ENCODE measurements at places on chromosomes 7 and 10.

GRCh38 chr7:96219378-96220130, 102.3 kb downstream of the SLC25A13 start:
- DNase-seq: no peak

DNA sequence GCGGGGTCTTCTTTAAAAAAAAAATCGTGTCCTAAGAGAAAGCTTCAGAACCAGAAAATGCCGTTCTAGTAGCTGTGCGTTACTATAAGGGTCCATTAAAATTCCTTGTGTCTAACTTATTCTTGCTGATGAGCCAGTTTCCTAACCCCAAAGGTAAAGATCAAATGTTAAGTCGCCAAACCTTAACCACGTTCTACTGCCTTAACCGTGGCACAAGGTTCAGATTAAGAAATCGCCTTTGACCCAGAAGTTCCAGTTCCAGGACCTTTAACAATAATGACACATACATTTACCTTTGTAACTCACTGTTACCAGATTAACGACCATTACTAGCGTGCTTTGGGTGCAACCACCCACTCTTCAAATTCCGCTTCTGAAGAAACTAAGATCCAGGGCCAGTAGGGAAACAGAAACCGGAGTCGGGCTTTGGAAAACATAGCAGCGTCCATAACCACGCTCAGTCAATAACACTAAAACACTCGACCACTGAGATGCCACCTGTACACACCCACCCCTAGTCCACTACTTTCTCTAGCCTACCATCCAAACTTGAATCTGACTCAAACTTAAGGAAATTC, 620 bp downstream of the BET1 start:
- no peak for DNase-seq

DNA sequence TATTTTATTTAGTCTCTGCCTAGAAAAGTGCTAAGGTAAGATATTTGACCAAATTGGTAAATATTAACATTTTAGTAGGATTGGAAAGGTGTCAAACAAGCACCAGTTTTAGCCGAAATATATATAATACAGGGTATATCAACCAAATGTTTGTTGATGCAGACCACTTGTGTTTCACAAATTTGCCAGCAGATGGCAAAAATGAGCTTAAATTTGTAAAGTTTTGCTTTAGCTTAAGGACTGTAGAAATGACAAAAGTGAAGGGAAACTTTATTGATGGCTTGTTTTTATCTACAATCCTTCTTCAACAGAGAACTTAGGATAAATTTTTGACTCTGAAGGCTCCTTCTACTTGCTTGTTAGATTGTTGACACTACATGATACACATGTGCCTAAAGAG, 4.8 kb upstream of the POLR1F start:
- no peak for DNase-seq

DNA sequence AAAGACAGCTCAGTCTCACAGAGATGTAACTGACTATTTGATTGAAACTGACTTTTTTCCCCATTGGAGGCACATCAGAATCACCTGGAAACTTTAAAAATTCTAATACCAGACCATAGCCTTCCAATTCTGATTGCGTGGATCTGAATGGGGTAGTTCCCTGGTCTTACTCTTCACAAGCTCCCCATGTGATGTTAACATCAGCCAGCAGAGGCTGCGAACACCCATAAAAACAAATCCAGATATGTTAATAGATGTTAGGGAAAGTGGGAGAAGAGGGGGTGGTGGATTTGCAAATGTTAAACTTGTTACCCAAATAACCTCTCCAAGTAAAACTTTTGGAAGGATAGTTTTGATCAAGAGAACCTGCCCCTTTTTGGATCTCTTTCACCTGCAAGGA, 1133.4 kb downstream of the CNTNAP2 start:
- DNase-seq: no peak

GRCh38 chr7:92874567-92874966, 38.2 kb upstream of the CDK6 start:
- no peak for DNase-seq

- DNase-seq: no peak
Observed at GRCh38 chr7:7384228-7384627, 151.4 kb downstream of the COL28A1 start.

DNA sequence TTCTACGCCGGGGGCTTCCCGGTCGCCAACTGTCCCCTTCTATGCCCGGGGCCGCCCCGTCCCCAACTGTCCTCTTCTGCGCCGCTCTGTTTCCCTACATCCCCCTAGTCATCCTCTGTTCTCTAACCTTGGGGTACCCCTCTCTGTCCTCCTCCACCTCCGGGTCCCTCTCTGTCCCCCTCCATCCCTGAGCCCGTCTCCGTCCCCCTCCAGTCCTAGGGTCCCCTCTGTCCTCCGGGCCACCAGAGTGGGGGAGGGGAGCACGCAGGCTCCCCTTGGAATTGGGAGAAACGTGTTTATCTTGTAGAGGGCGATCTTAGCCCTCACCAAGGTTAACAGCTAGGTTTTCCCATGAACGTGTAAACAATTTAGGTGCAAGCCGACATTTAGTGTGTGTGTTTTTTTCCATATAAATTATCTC, 852 bp upstream of the KLF6 start:
- DNase-seq: no peak

DNA sequence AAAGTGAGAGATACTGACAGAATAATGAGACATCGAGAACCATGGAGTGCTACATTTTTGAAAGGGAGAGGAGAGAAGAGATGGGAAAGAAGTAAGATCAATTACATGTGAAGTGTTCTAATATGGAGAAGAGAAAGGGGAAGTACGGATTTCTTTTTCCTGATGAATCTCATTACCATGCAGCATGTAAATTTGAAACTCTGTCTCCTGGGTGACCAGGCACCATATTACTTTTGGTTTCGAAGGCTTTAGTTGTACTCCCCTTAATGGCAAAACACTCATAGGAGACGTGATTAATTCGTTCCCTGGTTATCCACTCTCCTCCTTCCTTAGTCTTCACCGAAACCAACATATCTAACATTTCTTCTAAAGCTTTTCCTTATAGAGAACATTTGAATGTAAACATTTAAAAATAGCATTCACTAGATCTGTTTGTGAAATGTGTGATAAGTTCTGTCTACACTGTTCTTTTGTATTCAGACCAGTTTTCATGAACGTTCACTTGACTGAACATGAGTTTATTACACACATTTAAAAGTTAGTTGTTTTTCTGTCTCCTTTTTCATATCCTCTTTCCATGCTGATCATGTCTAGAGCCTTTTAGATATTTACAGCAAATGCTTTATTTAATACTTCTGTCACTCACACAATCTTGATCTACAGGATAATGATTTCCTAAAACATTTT, 80.2 kb upstream of the MSRB2 start:
- no peak for DNase-seq

DNA sequence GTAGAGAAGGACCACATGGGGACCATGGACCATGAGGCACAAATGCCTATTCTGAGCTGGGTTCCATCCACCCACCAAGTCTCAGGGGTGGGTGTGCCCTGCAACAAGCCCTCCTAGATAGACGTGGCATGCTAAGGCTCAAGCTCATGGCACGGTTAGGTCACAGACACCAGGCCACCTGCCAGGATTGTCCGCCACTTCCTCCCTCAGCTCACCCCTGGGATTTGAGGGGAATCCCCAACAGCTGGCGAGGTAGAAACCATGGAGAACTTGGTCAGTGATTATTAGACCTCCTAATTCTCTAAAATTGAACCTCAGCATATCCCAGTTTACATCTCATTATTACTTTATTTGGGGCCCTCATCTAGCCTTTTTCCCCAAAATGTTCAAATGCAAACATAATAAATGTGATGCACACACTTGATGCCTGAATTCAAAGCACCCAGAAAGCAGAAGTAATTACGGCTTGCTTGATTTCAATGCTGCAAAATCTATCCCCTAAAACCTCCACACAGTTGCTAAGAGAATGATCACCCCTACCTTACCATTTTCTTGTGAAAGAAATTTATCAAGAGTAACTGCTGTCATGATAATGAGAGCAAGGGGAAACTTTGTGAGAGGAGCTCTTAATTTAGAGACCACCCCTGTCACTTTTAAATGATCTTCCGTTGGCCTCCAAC, 366.6 kb upstream of the PFKP start:
- no peak for DNase-seq

GRCh38 chr10:113566888-113567287, 14.0 kb downstream of the HABP2 start:
- no peak for DNase-seq

GRCh38 chr7:29042824-29043231, 84.7 kb upstream of the TRIL start:
- DNase-seq: no peak

- no peak for DNase-seq
Observed at GRCh38 chr10:1251769-1252168, 195.6 kb downstream of the WDR37 start.

DNA sequence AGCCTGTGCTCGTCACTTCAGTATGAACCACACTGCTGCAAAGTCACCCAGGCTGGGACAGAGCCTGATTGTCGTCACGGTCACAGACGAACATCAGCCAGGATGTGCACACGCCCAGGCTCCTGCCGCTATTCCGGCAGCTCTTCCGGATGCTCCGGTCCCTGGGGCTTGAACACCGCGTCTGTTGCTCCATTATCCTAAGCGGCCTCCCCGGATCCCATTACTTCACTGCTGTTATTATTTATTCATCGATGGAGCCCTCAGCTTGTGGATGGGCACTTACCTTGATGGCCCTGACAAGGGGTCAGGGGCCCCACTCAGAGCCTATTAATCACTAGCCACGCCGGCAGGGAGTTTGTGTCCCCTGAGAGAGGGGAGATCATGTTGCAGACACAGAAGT, 120.8 kb upstream of the PCBD1 start:
- no peak for DNase-seq

Data from cortex of kidney (tissue), 1 donor.